ENCODE measurements at places on chromosomes 1 and 21.

DNA sequence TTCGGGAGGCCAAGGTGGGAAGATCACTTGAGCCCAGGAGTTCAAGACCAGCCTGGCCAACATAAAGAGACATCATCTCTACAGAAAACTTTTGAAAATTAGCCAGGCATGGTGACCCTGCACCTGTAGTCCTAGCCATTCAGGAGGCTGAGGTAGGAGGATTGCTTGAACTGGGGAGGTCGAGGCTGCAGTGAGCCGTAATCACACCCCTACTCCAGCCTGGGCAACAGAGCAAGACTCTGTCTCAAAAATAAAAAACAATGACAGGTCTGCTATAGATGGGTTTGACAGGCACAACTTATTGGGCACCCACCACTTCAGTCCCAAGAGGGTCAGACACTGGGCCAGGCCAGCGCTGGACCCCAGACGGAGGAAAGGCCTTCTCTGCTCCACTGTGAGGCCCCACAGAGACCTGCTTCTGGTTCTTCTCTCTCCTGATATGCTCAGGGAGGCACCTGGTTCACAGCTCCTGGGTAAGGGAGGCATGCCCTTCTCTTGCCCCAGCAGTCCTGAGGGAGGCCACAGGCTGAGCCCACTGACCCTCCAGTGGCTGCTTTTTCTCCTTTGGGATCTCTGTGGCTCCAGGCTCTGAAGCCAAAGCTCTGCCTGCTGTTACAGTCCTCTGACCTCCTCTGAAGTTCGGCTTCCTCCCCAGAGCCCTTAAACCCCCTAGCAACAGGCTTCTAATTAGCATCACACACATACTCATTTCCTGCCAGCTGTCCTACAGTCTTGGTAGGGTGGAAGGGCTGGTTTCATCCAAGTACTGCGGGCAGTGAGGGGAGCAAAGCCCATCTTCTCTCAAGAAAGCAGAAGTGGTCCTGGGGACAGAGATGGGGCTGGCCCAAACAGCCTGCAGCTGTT, 14.4 kb downstream of the S100A16 start:
- peak overlapping the region; percentile 86 for H3K27ac ChIP-seq
- peak; percentile 63 for ATAC-seq
- no peaks in the 10 kb centered on the region for H3K27me3 ChIP-seq
- H3K36me3 ChIP-seq: no peaks in the 10 kb centered on the region

- peaks cover 40% of the 10 kb centered on the region for H3K4me1 ChIP-seq
- no peak for ATAC-seq
- peaks cover 39% of the 10 kb centered on the region for H3K36me3 ChIP-seq
- no peak overlapping the region for H3K4me3 ChIP-seq
Measured at GRCh38 chr1:12083766-12084165, 20.7 kb downstream of the TNFRSF8 start.

GRCh38 chr1:223363057-223363855, 720 bp downstream of the SUSD4 start:
- H3K4me1 ChIP-seq: peaks cover 3% of the 10 kb centered on the region
- no peak overlapping the region for H3K27ac ChIP-seq
- no peaks in the 10 kb centered on the region for H3K36me3 ChIP-seq

DNA sequence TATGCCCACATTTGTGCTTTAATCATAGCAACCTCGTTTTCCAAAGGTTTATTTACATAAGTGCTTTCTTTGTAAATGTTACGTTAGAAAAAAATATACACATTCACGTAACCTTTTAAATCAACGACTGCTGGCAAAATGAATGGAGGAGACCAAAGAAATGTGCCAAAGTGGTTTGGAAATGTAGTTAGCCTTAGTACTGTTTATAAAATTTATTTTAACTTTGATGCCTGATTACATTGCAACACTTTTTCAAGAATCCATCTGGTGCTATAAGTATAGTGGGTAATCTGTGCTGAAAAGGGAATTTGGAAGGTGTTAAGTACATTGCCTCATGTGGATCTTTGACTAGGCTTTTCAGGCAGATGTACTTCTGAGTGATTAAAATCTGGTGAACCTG, 108.9 kb downstream of the IFI44 start:
- H3K4me1 ChIP-seq: no peaks in the 10 kb centered on the region
- no peak for ATAC-seq
- H3K4me3 ChIP-seq: no peak overlapping the region

DNA sequence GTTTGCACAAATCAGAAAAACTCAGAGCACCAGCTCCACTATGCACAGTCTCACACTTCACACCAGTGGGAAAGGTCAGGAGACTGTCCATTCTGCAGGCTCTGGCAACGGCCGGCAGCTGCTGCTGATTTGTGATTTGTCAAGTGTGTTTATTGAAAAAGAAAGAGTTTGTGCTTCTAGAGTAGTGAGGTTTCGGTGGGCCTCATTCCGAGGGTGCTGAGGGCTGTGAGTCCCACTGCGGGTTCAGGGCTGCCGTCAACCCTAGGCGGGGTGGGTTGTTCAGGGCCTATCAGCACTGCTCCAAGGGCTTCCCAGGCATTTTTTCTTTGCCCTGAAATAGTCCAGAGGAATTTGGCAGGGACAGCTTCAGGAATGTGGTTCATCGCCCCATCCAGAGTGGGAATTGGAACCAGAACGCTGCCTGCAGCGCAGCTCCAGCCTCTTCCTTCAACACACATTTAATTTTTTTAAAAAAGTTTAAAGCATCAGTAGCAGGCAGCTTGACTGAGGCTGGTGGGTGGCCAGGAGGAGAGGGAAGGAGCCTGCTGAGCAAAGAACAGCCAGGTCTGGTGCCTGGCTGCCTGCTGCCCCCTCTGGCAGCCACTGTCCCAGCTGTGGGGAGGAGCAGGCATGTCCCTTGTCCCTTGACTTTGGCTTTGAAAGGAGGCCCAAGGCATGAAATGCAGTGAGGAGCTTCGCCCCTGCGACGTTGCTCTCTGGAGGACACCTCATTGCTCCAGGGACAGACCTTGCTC, 19.7 kb downstream of the STUM start:
- H3K27me3 ChIP-seq: peaks cover 11% of the 10 kb centered on the region
- no peaks in the 10 kb centered on the region for H3K4me1 ChIP-seq
- H3K36me3 ChIP-seq: no peaks in the 10 kb centered on the region
- H3K4me3 ChIP-seq: no peak overlapping the region

DNA sequence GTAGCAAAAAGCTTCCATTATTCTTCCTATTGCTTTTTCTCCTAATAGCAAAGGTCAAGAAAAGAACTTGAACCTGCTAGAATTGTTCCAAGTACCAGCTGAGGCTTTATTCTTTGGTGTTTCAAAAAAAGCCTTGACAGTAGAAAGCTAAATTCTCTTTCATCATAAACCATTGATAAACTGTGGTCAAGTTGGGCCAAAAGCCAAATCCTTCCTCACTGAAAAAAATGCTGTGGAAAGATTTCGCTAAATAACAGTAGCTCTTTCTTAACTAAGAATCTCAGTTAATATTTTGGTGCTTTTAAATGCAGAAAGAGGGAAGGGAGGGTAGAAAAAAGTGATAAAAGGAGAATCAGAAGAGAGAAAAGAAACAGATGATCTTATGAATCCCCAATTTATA, 14.0 kb upstream of the JAM2 start:
- no peak overlapping the region for H3K27ac ChIP-seq
- no peak overlapping the region for H3K4me3 ChIP-seq
- H3K27me3 ChIP-seq: no peaks in the 10 kb centered on the region
- no peaks in the 10 kb centered on the region for H3K4me1 ChIP-seq
- ATAC-seq: no peak

DNA sequence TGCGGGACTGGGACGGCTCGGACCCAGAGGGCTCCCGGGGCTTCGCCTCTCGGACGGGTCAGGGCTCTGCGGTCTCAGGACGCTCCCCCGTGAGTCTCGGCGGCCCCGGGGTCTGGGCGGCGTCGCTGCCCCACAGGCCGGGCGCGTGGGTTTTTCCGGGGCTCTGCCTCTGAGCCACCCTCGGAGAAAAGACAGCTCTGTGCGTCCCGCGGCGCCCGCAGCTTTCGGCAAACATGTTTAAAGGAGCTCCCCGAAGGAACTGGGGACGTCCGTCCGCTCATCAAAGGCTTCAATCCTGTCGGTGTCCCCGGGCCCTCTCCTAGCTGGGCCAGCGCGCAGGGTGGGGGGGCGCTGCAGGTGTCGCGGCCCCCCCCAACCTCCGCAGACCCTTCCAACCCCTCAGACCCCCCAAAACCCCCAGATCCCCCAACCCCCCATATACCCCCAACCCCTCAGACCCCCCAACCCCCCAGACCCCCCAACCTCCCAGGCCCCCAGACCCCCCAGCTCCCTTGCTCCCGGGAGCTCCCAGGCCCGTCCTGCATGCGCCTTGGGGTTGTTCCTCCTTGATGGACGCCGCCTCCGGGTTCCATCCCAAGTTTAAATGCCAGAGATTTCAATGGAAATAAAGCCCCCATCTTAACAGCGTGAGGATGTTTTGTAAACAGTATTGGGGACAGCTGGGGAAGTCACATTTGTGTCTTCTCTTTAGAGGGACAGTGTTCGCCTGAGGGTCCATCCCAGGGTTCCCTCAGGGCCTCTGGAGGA, 996 bp upstream of the C1orf159 start:
- ATAC-seq: peak; percentile 11
- peaks cover 17% of the 10 kb centered on the region for H3K36me3 ChIP-seq
- no peaks in the 10 kb centered on the region for H3K4me1 ChIP-seq

GRCh38 chr1:192462616-192463015, 113.0 kb upstream of the RGS1 start:
- ATAC-seq: no peak
- no peak overlapping the region for H3K4me3 ChIP-seq
- H3K36me3 ChIP-seq: no peaks in the 10 kb centered on the region
- H3K27me3 ChIP-seq: peaks cover 17% of the 10 kb centered on the region
- H3K4me1 ChIP-seq: no peaks in the 10 kb centered on the region

DNA sequence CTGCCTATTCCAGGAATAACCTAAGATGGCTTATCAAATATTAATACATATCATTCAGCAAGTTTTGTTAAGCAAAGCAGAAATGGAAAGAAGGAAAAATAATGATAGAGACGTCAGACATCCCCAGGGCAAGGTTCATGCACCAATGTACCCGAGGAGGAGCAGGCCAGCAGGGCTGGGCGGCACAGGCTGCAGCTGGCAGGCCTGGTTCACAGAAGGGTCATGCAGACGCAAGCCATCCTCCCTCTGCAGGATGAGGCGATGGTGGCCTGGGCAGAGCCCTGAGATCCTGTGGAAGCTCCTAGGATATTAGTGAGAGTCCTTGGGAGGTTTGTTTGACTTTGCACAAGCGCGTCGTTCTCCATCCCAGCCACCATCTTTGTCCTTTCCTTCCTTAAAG, 30.0 kb downstream of the BATF3 start:
- peaks cover 10% of the 10 kb centered on the region for H3K27me3 ChIP-seq
- no peak overlapping the region for H3K27ac ChIP-seq
- ATAC-seq: no peak
- H3K4me3 ChIP-seq: no peak overlapping the region

GRCh38 chr1:147641695-147642592, 28.4 kb downstream of the ACP6 start:
- peaks cover 48% of the 10 kb centered on the region for H3K4me1 ChIP-seq
- H3K36me3 ChIP-seq: peaks cover 26% of the 10 kb centered on the region
- peak overlapping the region; percentile 9 for H3K4me3 ChIP-seq
- H3K27ac ChIP-seq: no peak overlapping the region

DNA sequence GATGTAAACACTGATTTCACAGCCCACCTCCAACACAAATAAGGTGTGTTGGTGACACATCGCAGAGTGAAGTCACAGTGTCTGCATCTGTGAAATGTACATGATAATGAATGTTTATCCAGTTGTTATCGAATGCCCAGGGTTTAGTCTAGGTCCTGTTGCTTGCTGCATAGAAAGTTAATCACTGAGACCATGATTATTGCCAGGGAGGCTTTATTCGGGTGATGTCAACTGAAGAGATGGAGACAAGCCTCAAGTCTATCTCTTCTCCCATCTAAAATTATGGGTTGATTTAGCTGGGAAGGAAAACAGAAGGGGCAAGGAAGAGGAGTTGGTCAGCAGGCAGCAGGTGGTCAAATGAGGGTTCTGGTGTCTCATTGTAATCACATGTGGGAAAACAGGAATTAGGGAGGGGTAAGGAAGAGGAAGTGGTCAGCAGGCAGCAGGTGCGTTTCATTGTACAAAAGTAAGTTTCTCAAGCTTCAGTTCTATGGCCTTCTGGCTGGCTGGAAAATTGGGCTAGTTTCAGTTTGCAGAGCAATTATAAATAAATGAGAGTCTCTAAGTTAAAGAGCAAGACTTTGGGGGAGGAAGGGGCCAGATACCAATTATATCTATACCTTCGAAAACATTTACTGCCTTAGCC, 146.3 kb upstream of the DNAH14 start:
- H3K36me3 ChIP-seq: no peaks in the 10 kb centered on the region
- no peaks in the 10 kb centered on the region for H3K27me3 ChIP-seq
- H3K27ac ChIP-seq: no peak overlapping the region
- no peak for ATAC-seq
- H3K4me3 ChIP-seq: no peak overlapping the region

DNA sequence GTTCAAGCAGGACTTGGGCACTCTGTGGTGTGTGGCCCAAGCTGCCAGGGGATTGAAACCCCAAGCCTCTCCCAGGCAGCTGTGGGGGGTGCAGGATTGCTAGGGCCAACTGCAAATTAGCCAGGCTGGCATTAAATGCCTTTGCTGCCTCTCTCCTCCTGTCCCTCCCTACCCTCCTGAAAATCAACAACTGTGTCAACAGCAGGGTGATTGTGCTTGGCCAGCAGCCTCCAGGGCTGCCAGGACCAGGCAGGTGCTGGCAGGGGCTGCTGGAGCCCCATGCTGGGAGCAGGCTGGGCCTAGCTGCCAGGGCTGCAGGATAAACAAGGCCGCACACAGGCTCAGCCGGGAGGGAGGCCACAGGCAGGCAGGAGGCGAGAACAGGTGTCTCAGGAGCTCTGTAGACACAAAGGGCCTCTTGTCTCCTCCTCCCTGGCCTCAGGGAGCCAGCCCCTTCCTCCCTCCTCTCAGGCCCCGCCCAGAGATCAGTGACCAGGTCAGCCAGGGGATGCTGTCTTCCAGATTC, 11.4 kb downstream of the SOX13 start:
- ATAC-seq: no peak
- H3K36me3 ChIP-seq: no peaks in the 10 kb centered on the region
- peaks cover 4% of the 10 kb centered on the region for H3K27me3 ChIP-seq
- no peak overlapping the region for H3K4me3 ChIP-seq

GRCh38 chr1:162003061-162003829, 20.4 kb downstream of the OLFML2B start:
- no peaks in the 10 kb centered on the region for H3K36me3 ChIP-seq
- H3K4me1 ChIP-seq: no peaks in the 10 kb centered on the region
- ATAC-seq: no peak
- H3K4me3 ChIP-seq: no peak overlapping the region
- peaks cover 10% of the 10 kb centered on the region for H3K27me3 ChIP-seq

- no peak overlapping the region for H3K4me3 ChIP-seq
- no peak for ATAC-seq
- no peak overlapping the region for H3K27ac ChIP-seq
- peaks cover 4% of the 10 kb centered on the region for H3K27me3 ChIP-seq
- no peaks in the 10 kb centered on the region for H3K36me3 ChIP-seq
Measured at GRCh38 chr1:168736520-168736919, 7.5 kb upstream of the DPT start.

GRCh38 chr21:16088056-16088455, 358.3 kb downstream of the USP25 start:
- no peak for ATAC-seq
- no peaks in the 10 kb centered on the region for H3K27me3 ChIP-seq
